Activated CD4-positive, alpha-beta T cell treated with anti-CD3 and anti-CD28 coated beads for 36 hours (primary cell): ENCODE measurements at places on chromosomes 1 and 21. TPM values are rescaled to one million over a fixed set of nuclear protein-coding genes. Genes with fewer than 3 reads are reported as not detected.

Gene GRIK3
- not detected for total RNA-seq

Gene ENSA
- total RNA-seq: 197 TPM

Gene RAB7B
- total RNA-seq: not detected

Gene PLA2G2F
- total RNA-seq: not detected

Gene ZFP69
- total RNA-seq: 4.6 TPM
